Mammary epithelial cell (primary cell): ENCODE measurements at places on chromosomes 11 and 22. TPM values are rescaled to one million over a fixed set of nuclear protein-coding genes. Genes with fewer than 3 reads are reported as not detected.

The WNT11 gene
- polyA plus RNA-seq = not detected

The SPON1 gene
- polyA plus RNA-seq = not detected

The OR2D2 gene
- polyA plus RNA-seq = not detected

The C22orf31 gene
- not detected for polyA plus RNA-seq

The SGSM1 gene
- polyA plus RNA-seq = 0.01 TPM

The SCGB1C1 gene
- not detected for polyA plus RNA-seq

DNA sequence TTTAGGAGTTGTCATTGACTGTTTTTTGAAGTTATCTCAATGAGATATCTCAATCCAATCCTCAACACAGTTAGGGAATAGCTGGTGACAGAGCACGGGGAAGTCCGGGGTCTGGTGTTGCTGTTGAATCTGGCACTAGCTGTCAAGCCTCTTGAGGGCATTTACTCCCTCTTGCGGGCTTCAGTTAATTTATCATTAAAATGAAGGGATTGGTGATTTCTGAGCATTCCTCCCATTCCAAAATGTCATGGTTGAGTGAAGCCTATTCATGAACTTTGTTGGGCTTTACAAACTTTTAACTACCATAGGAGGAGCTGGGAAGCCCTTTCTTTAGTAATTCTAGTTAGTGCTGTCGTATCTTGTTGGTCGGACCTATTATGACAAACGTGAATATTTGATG is 40.2 kb downstream of the UVRAG start:
- no peak for DNase-seq

DNA sequence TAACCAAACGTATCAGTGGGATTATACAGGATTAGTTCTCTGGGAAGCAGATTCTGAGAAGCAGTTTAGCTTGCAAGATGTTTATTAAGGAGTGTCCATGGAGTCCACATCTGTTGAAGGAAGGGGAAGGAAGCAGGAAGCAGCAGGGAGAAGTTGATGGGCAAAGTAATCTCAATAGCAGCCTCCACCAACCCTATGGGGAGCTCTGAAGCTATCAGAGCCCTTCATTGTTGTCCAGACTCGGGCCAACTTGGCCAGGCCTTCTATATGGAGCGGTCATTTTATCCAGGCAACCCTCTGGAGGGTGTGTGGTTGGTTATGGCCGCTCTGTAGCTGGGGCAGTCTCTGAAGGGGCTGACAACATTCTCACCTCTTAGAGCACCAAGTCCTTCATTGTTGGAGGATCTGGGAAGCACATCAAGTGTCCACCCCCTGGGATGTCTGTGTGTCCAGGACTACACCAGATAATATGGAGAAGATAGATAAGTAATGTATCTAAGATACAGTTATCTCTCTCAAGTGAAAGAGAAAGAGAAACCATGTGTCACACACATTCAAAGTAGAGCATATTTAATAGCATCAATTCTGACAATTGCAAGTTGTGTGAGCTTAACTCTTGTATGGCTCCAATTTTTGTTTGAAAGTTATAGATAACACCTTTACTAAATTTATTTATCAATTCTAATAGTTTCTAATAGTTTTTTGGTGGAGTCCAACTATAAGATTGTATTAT is 101.7 kb upstream of the TRIM77 start:
- DNase-seq = no peak

DNA sequence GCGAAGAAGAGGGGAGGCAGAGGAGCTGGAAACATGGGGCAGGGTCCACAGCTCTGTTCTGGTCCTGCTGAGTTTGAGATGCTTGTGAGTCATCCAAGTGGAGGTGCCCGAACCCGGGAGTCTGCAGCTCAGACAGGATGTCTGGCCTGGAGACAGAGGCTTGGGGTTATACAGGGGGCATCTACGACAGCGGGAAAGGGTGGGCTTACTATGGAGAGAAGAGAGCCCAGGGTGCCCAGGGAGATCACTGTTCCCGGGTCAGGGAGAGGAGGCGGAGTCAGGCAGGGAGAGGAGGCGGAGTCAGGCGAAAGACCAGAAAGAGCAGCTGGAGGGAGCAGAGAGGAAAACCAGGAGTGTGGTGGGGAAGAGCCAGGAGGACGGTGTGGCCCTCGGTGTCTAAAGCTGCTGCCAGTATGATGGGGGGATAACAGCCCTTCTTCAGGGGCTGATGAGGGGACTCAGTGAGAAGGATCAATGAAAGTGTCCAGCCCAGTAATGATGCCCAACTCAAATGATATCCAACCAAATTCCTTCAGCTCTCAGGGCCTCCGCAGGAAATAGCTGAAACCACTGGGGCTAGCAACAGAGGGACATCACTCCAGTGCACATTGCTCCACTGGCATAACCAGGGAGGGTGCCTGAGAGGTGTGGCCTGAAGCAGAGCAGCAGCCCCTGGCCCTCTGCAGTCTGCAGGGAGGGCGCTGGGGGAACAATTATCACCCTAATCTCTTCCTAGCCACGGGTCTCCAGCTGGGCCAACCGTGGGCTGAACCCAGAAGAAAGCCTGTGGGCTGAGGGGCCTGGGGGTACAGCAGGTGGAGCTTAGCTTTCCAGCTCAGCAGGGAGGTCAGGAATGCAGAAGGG is 2.6 kb upstream of the LTBP3 start:
- DNase-seq = peak; percentile 61

DNA sequence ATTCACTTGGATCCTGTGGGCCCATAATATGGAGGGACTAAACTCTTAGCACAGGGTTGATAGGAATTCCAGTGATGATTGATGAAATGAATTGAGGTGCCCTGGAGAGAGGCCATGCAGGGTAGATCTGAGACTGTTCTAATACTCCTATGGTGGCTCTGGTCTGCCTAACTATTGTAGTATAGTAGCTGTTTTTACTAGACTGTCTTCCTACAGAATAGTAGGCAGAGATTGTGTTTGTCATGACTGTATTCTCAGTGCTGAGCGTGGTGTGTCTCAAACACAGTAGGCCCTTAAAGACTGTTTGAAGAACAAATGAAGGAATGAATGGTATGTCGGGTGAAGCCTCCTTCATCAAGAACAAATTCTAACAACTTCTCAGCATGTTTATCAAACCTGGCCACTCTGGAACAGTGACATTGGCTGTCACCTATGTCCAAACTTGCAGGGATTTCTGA is 107.0 kb upstream of the SESN3 start:
- DNase-seq = no peak

- DNase-seq = peak; percentile 74
Measured at GRCh38 chr11:96095884-96096303, 172.0 kb upstream of the MTMR2 start.

- no peak for DNase-seq
Measured at GRCh38 chr11:128724891-128725611, 31.2 kb downstream of the FLI1 start.

DNA sequence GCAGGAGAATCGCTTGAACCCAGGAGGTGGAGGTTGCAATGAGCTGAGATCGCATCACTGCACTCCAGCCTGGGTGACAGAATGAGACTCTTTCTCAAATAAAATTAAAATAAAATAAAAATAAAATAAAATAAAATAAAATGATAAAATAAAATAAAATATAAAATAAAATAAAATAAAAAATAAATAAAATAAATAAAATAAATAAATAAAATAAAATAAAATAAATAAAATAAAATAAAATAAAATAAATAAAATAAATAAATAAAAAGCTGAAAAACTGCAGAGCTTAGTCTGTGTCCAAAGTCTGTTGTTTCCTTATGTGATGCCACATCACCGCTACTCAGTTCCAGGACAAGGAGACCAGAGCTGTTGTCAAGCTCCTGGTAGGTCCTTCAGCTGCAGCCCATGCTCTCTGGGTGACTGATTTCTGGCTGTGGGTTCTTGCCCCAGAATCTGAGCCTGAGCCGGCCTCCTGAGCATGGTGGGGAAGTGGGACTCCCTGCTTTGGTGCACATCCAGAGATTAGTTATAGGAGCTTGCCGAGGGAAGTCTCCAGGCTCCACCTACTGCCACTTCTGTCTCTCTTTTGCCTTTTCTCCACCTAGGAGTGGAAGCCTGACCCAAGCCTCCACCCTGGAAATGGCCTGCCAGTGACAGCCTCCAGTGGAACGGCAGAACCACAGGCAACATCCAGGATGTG is 31.3 kb upstream of the ADA2 start:
- no peak for DNase-seq

DNA sequence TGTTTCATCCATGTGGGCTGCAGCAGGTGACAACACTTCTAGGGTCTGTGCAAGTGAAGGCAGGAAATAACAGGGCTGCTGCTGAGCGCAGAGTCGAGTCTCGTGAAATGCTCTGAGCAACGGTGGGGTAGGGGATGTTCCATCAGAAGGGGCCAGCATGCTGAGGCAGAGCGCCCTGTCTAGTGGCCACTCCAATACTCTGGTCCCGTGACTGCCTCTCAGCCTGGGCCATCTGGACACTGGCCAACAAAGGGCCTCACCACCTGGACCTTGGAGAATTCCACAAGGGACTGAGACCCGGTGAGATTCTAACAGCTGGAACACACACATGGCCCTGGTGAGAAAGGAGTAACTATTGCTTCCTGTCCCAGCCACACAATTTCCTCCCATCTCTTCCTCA is 375.7 kb downstream of the SHANK2 start:
- DNase-seq = no peak

DNA sequence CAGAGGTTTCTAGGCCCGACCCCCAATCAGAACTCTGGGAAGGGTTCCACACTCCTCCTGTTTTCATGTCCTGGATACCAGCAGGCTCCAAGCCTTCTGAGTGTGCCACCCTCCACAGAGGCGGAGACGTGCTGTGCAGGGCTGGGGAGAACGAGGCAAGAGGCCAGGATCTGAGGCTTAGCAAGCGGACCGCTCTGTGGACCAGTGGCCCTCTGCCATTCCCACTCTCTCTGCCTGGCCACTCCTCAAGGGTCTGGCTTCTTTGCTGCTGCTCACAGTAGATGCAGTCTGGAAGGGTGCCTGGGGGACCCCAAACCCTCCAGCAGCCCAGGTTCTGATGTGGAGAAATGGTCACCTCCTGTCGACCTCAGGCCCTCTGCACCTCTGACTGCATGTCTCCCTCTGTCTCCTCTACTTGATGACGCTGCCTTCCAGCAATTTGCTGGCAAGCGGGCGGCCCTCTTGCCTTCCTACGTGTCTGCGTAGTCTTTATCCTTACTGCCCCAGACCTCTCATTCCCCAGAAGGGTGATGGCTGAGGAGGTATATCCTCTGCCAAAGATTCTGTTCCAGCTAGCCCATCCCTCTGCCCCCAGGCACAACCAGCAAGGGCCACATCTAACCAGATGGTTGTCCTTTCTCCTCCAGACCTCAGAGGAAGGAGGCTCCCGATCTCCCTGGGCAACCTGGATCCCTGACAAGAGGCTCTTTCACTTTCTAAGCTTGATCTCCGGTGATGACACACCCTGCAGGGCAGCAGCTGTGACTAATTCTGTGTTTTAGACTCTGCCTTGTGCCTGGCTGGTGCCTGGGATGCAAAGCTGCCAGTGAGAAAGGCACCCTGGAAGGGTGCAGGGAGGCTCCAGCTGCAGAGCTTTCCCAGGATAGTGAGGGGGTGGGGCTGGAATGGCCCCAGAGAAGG is 87.3 kb downstream of the NAT10 start:
- peak; percentile 98 for DNase-seq
